ENCODE measurements at places on chromosomes 2 and 18.

DNA sequence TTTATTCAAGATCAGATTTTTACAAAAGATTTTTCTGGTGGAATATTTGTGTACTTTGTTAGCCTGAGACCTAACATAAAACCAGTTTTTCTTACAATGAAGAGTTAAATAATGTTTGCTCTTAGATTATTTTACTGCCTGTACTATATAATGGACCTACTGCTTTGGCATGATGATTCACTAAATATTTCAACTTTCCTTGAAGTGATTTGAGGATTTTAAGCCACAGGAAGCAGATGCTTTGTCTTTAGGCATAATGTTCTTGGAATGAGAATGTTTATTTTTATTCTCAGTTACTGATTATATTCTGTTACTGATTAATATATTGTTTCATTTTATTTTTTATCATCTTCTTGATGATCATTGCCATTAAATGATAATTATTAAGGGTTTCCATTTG, 175.3 kb upstream of the LRP1B start:
- no peak for DNase-seq

DNA sequence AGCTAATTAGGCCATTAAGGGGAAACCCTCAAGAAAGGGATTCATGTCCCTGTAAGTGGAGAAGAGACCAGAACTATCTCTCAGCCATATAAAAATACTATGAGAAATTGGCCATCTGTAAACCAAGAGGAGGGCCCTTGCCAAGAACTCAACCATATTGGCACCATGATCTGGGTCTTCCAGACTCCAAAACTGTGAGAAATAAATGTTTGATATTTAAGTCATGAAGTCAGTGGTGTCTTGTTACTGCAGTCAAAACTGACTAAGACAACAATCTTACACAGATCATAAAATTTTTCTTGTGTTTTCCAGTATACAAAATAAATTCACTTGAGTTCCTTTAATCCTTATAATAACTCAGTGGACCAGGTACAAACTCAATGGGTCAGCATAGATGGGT, 589.8 kb upstream of the CDH2 start:
- DNase-seq: no peak

DNA sequence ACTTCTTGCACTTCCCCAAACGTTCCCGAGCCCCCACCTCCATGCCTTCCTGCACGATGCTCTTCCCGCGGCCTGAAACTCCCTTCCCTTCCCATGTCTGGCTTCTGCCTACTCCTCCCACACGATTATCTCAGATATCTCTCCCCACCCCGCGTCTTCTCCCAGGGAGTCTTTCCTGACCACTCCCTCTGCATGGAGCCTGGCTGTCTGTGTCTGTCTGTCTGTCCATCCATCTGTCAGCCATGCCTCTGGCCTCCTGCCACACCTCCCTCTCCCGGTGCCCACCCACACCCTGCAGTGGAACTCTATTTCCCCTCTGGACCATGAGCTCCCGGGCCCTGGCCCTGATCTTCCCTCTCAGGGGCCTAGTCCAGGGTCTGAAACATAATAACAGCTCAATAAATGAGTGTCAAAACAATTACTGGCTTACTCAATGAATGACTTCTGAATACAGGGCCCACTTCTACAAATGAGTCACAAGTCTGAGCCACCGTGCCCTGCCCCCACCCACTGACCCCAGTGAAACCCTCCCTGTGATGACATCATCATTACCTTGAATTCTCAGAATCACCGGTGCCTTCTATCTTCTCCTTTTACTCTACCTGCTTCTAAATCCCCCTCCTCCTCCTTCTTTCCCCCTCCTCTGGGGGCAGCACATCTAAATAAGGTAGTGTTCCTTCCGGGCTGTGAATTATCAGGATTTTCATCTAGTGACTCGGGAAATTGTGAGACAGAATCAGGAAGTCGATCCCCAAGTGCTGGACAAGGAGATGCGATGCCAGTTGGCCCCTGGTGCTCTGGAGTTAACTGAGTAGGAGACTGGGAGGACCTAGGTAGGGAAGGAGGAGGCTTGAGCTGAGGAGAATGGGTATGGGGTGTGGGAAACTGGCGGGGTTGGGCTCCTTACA, 46.1 kb upstream of the PLB1 start:
- peak; percentile 28 for DNase-seq

DNA sequence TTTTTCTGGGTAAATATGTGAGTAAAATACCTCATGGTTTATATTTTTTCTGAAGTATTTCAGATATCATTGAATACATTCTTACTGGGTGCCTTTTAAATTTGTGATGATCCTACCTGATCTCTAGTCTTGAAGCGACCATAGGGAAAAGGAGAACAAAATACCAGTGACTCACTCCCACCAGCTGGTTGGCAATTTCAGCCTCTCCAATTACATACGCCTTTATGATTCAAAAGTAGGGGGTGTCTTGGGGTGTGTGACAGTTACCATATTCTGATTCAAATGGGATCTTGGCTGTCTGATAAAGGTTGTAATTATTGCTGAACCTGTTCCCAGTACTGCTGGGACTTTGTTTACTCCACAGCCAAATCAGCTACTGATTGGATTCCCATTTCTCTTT, 175.9 kb upstream of the NXPH2 start:
- no peak for DNase-seq

DNA sequence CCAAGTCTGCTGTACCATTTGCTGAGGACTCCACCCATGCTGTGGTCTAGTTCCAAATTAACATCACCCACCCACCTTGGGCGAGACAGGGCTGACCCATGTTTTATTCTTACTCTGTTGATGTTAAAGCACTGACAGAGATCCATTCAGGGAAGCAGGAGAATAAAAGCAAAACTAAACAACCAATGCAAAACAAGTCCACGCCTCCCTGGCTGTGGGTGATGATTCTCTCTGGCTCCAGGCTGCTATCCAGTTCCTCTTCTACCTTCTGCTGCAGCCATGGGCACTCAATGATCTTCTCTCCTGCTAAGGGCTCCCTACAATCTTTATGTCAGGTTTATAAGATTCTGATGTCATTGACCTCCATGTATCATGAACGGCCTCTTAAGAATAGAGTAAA, 786.6 kb upstream of the ID2 start:
- no peak for DNase-seq

GRCh38 chr2:183001948-183002347, 36.3 kb downstream of the NCKAP1 start:
- DNase-seq: no peak

DNA sequence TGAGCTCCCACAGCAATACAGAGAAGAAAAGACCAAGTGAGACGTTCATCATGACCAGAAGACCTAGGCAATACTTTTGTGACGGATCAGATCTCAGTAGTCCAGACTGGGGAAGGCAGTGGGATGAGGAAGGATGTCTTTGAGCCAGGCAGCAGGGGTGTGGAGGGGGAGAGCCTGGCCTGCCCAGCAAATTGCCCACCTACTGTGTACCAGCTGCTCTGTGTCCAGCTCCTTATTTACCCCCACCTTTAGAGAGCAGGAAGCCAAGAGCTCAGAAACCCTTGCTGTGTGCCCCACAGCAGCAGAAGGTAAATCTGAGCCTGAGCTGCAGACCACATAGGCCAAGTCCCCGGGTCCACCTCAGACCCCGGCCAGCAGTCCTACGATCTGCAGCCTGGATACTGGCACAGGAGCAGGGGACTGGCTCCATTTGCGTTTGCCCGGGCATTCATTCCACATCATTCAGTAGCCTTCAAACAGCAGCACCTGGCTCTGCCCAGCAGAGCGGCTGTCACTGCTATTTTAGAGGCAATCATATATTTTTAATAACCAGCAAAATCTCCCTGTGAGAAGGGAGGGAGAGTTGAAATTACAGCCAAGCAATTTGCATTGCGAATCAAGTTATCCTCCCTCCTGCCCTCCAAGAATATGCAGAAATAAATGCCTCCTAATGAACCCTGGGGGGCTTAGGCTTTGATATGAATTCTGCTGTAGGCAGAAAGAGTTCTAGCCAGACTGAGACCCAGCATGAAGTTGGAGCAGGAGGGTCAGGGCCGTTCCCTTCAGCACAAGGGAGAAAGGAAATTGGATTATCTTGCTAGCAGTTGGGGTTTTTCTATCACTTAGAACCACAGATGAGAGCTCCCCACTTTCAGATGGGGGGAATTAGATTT, 110.0 kb upstream of the FZD7 start:
- no peak for DNase-seq

GRCh38 chr18:3425030-3425429, 24.9 kb upstream of the TGIF1 start:
- DNase-seq: no peak

- DNase-seq: no peak
Observed at GRCh38 chr2:85737961-85738360, 15.8 kb upstream of the ATOH8 start.

DNA sequence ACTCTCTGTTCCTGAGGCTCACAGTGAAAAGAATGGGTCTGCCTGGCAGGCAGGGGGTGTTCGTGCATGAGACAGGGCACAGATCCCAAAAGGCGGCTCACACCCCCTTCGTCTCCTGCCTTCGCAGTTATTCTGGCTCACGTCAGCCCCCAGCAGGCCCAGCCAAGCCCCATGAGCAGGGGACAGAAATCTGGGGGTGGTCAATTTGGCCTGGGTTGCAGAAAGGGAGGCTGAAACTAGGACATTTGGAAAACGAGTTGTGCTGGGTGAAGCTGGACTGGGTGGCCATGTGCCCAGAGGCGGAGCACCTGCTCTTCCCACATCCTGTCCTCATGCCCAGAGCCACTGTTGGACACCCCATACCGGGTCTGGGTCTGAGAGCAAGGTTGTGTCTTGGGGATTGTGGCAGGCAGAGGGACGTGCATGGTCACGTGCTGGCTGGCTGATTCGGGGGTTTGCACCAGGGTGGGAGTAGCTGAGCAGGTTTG, 99.0 kb upstream of the MCFD2 start:
- no peak for DNase-seq

- DNase-seq: no peak
Observed at GRCh38 chr18:31269566-31269965, 48.4 kb upstream of the DSG1 start.

- DNase-seq: no peak
Observed at GRCh38 chr2:75055142-75055819, 96.8 kb downstream of the POLE4 start.

DNA sequence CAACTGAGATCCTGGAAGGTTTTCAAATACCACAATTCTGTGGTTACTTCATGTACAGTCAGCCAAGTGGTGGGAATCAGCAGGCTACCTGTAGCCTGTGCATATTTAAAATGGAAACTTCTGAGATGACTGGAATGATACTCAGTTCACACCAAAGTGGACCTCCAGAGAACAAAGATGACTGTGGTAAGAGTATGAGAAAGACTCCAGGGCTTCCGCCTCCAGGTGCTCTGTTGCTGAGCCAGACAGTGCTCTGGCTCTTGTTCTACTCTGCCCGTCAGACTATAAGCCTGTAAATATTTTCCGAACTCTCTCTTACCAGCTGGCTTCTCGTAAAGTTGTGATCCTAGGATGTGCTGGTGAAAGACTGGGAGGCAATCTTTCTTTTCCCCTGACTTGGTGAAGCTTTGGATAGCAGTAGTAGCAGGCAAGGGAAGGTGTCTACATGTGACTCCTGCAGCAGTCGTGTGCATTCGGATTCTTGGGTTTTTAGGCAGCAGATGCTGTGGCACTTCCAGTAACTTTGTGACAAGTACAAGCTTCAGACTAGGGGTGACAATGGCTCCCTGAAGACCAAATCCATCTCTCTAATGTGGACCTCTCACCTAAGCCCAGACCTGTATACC, 23.1 kb downstream of the ST3GAL5 start:
- peak; percentile 17 for DNase-seq

DNA sequence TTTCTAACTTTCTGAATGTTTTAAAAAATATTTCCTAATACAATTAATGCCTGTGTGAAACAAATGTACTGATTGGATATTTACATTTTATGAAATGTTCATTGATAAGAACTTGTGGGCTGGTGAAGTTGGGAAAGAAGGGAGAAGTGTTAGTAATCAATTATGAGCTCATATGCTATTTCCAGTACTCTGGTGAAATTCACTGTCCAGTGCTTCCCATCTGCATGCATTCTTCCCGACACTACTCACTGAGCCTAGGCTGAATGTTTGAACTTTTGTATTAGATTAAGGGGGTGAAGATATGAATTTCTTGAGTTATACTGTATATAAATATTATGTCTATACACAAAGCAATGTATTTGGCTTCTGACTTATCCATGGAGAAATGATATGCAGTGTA, 36.0 kb downstream of the SKA1 start:
- DNase-seq: no peak

GRCh38 chr18:59921384-59921891, 21.6 kb downstream of the PMAIP1 start:
- no peak for DNase-seq

DNA sequence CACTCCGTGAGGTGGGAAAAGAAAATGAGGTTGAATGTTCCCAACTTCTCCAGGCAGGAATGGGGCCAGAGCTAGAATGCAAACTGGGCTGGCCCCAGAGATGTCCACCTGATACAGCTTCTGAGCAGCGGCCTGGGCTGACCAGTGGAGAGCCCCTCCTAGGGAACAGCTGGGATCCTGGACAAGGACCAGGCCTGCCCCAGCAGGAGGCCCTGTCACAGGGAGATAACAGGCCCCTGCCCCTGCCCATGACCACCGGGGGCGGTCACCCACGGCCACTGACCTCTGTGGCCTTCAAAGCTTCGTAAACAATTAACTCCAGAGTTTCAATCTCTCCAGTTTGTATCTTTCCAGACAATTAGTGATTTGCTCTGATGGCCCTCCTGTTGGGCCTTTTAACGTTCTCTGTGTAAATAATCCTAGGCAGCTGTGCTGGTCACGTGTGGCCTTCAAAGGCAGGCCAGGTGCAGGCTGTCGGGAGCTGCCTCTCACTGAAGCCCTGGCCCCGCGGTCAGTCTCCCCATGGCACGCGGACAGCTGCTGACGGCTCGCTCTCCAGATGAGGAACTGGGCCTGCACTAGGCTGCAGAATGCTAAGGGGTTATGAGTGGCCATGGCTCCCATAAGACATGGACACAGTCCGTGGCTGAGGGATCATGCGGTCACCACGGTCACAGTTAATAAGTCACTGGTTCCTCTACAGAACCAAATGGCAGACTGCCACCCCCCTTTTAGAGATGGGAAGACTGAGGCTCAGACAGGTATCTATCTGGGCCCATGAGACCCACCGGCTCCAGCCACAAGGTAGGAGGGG, 9.2 kb downstream of the HS6ST1 start:
- peak; percentile 2 for DNase-seq

GRCh38 chr2:118016911-118017310, 3.0 kb upstream of the CCDC93 start:
- DNase-seq: no peak

DNA sequence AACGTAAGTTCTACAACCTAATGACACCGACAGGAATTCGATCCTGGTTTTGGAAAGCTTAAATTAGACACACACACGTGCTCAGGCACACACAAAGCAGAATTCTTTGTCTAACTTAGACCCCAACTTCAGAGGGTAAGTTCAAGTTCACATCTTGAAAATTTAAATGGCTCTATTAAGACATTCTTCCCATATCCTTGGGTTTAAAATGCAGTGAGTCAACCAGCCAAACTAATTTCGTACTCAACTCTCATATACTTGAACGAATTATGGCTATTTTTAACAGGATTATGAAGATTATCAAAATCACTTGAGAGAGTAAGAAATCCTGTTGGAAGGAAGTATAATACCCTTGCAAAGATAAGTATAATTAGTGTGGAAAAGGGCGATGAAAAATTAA, 53.2 kb upstream of the ARL4C start:
- no peak for DNase-seq

Measured in CD4-positive, alpha-beta T cell (primary cell).